Activated naive CD4-positive, alpha-beta T cell treated with anti-CD3 and anti-CD28 coated beads for 36 hours (primary cell): ENCODE measurements at places on chromosomes 6 and 20. TPM values are rescaled to one million over a fixed set of nuclear protein-coding genes. Genes with fewer than 3 reads are reported as not detected.

DNA sequence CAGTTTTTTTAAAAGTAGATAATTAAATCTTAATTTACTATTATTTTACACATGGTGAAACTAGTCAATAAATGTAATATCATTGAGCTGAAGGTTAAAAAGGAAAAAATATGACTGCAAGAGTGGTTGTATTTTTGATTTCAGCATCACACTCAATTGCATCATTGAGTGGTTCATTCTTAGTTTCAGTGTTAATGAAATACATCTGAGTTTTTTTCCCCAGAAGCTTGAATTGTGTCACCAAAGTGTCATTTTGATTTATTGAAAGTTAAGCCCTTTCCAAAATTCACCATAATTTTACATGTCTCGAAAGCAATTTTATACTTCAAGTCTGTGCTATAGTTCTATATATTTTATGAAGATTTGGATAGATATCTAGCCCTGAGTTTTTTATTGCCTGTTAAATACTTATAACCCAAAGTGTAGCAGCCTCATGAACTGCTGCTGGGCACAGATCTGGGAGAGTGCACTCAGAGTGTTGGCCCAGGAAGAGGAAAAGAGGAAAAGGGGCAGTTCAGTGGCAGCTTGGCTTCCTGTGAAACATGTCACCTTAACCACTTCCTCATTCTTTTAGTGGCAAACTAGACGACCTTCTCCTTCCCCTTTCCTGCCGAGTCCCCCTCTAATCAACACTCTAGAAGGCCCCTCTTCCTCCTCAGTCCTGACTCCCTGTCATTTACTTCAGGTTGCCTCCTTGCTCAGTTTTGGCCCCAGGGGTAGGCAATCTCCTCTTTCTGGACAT lies 140.7 kb downstream of the ESR1 start:
- DNase-seq = peak; percentile 18
- H3K4me1 ChIP-seq = peaks cover 12% of the 10 kb centered on the region
- no peaks in the 10 kb centered on the region for H3K27me3 ChIP-seq
- no peak overlapping the region for H3K27ac ChIP-seq
- no peaks in the 10 kb centered on the region for H3K36me3 ChIP-seq

DNA sequence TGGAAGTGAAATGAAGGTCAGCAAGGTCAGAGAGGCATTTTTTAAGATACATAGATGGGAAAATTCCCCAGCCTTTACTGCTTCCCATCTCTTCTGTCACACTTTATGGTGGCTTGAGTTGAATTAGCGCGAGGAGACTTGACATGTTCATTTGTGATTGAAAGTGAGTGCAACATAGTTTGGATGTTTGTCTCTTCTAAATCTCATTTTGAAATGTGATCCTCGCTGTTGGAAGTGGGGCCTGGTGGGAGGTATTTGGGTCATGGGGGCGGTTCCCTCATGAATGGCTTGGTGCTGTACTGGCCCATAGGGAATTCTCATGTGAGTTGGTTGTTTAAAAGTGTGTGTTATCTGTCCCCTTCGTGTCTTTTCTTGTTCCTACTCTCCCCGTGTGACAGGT lies 237.2 kb downstream of the CDKAL1 start:
- H3K27me3 ChIP-seq = no peaks in the 10 kb centered on the region
- DNase-seq = no peak
- H3K36me3 ChIP-seq = peaks cover 12% of the 10 kb centered on the region
- H3K4me3 ChIP-seq = no peak overlapping the region
- no peak overlapping the region for H3K27ac ChIP-seq
- H3K4me1 ChIP-seq = no peaks in the 10 kb centered on the region

EDN1 gene
- 0.24 TPM for total RNA-seq

TCF21 gene
- total RNA-seq = not detected

- H3K27ac ChIP-seq = no peak overlapping the region
- no peaks in the 10 kb centered on the region for H3K36me3 ChIP-seq
- DNase-seq = no peak
- H3K4me3 ChIP-seq = no peak overlapping the region
- no peaks in the 10 kb centered on the region for H3K4me1 ChIP-seq
These were observed 237.6 kb upstream of the CDH4 start for GRCh38 chr20:61014491-61014890.

GRCh38 chr6:159109391-159109790 lies 59.8 kb upstream of the FNDC1 start:
- no peak overlapping the region for H3K27ac ChIP-seq
- no peaks in the 10 kb centered on the region for H3K27me3 ChIP-seq
- no peak overlapping the region for H3K4me3 ChIP-seq
